Activated CD8-positive, alpha-beta memory T cell treated with anti-CD3 and anti-CD28 coated beads, Interleukin-2, amount 50 U/mL, for 48 hours (primary cell): ENCODE measurements at places on chromosomes 6 and 20.

DNA sequence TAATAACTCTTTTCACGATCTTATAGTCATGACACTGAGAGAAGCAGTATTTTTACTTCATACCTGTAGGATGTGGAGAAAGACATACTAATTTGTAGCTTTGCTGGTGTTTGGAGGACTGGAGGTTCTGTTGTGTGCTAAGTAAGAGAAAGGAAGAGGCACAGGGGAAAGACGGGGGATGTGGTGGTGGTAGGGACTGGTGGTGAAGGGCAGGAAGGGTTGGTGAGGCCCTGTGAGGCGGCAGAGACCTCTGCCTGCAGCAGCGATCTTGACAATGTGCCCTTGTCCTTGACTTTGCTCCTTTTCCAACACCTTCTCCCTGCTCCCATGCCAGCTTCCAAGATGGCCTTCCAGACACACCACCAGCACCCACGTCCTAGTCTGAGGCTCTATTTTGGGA, 32.6 kb upstream of the MPC1 start:
- no peak for DNase-seq

- no peak for DNase-seq
These were observed 25.5 kb upstream of the PRL start for GRCh38 chr6:22322103-22323030.

GRCh38 chr6:108839083-108839642, 9.1 kb upstream of the ARMC2 start:
- DNase-seq: no peak

GRCh38 chr6:132730560-132730959, 16.7 kb upstream of the VNN1 start:
- no peak for DNase-seq

DNA sequence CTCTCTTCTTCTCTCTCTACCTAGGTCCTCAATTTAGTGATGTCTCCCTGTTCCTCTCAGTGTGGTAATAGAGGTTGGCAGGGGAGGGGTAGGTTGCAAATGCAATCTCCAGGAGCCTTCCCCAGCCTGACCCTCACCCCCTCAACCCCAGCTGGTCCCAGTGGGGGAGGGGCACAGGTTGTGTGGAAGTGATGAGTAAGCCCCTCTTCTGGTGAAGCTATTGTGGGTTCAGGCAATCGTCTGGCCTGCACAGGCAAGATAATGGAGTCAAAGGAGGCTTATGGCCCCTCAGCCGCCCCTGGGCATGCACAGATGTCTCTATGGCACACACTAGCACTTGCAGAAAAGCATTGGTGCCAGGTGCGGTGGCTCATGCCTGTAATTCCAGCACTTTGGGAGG, 10.8 kb upstream of the ADA start:
- no peak for DNase-seq

GRCh38 chr6:6515691-6516607, 72.6 kb upstream of the LY86 start:
- peak; percentile 75 for DNase-seq
